CD14-positive monocyte (primary cell): ENCODE measurements at places on chromosomes 3 and 15.

DNA sequence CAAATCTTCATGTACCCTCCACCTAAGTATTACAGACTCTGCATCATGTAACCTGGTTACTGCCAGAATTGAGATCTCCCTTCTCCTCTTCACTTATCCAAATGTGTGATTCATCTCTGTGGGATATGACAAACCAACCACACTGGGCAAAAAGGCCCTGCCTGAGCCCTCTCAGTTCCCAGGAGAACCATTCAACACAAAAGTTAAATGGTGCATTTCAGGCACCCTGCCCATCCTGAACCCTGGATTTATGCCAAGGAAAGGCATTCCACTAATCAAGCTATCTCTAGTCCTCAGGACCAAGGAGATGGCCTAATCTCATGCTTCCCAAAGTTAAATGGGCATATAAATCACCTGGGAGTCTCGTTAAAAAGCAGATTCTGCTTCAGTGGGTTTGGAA lies 108.5 kb downstream of the TNIK start:
- no peak for DNase-seq

DNA sequence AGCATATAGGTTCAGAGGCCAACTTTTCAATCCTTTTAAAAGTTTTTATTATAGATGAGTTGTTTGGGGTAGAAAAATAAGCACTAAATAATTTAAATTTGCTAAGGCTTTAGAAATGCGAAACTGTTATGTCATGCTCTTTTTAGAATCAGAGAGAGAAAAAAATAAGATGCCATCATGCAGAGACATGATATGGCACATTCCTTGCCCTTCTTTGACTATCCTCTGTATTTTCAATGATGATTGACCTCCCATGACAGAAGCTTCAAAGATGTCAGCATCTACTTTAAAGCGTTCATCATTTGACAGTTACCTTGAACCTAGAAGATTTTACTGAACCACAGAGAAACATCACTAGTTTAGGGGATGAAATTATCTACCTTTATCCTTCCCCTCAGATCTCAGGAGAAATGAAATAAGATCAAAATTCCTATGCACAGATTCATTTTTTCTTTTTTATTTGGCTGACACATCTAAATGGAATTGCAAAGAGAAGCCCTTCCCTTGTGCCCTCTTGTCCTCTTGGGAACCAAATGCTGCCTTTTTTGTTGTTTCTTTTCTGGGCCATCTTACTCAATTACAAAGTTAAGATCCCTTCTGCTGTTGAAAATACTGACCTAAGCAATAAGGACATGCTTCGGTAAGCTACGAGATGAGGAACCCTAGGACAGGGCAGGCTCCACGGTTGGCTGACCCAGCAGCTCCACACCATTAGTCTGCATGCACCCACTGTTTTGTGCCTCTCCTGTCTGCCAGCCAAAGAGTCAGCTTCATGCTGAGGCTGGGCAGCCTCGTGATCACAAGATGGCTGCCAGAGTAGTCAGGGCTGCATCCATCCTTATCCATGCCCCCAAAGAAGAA lies 289.7 kb upstream of the TPM1 start:
- DNase-seq: no peak

DNA sequence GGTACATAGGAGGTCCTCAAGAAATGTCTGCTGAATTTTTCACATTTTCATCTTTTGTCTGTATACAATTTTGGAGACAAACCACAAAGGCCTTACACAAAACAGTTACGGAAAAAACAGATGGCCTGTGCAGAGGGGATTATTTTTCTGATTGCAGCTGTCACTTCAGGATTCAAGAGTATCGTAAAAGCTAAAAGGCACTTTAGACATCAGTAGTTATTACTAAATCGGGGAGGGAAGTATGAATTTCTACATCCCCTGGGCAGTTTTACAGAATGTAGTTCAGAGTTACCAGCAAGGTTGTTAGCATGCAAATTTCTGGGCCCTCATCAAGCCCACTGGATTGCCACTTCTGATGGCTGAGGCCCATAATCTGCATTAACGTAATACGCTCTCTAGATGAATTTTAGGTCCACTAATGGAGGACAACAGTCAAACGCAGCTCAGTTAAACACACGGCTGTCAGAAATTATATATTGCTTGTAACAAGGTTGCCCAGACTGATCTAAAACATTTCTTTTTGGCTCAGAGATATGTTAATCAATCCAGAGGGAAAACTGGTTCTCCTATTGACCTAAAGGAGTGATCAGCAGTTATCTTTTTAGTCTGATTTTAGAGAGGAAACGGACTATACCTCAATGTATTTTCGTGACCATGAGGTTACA lies 1.1 kb downstream of the RIOX2 start:
- no peak for DNase-seq

DNA sequence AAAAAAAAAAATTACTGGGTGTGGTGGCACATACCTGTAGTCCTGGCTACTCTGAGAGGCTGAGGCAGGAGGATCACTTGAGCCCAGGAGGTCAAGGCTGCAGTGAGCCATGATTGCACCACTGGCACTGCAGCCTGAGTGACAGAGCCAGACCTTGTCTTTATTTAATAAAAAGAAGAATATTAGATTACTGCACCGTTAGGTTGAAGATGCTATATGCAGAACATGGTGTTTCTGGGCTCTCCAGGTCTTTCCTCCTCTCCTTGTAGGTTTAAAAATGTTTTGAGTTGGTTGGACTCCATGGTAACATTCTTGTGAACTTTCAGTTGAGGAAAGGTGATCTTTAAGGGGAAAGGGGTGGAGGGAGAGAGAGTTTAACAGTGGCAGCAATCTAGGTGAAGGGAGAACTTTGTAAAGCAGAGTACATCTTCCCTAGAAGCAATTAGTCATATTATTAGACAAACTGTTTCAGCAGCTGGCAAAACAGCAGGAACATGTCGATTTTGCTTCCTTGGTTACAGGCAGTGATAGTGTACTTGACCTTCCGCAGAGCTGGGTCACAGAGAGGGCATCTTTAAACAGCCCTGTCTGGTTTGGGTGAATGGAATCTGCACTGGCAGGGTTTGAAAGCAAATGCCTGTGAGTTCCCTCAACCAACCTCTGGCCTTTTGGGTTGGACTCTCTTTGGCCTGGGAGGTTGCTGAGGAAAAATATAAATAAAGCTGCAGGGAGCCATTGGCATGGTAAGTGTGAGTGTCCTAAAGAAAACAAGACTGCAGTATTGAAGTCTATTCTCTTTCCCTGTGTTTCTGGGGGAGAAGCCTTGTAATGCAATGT lies 42.8 kb downstream of the NR2C2 start:
- no peak for DNase-seq

- DNase-seq: no peak
These were observed 771 bp downstream of the MPI start for GRCh38 chr15:74890665-74890960.

DNA sequence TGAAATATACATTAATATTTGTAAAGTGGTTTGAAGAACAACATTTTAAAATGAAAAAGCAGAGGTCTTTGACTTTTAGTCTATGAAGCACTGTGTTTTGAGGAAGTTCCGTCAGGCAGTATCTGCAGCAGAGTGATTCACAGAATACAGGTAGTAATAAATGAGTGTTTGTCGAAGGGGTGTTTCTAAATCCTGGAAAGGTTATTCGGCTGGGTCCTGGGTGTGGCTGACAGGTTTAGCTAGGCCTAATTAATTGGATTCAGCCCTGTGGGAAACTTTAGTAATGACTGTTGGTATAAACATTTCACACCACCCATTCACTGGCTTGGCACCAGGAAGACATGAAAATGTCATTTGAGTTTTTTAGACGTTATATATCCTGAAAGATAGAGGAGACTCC lies 51.3 kb downstream of the TIPARP start:
- no peak for DNase-seq
